ENCODE measurements at places on chromosomes 7 and 10.

- no peak for DNase-seq
These were observed 427.0 kb upstream of the VSTM2A start for GRCh38 chr7:54115028-54115763.

DNA sequence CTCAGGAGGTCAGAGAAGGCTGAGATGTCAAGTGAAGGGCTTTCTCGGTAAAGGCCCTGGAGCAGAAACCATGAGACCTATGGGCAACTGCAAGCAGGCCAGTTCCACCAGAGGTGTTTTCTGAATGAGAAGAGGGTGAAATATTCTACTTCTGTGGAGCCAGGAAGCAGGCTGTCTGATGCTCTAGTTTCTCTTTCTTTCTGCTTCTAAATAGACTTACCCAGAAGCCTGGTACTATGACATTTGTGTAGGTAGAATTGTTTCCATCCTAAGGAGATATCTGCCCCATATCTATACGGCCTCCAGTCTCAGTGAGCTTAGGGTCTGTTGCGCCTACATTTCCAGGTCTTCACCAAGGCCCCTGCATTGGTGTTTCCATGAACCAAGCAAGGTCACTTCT, 73.4 kb upstream of the CC2D2B start:
- no peak for DNase-seq

DNA sequence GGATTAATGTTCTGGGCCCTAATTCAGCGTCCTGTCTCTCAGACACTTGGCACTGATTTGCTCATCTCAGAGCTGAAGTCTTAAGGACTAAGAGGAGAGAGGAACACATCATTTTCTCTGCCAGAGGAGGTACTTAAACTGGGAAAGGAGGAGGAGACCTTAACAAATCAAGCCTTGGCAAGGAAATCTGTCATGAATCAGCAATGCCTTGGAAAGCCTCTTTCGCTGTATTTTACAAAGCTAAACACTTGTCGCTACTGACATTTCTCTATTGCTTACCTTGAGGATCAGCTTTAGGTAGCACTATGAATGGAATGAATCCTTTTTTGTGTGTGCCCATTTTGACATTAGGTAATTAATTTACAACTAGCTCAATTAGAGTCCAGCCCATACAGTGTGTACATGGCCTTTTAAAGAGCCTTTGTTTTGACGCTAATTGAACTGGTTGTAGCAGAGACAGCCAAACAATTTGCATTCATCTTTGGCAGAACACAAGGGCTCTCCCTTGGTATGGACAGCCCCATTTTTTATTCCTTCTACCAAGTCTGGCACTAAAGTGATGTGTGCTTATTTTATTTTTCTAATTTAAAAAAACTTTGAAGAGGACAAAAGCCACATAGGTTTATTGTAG, 37.4 kb downstream of the AUTS2 start:
- no peak for DNase-seq

- DNase-seq, result no peak
These were observed 8.1 kb downstream of the SDK1 start for GRCh38 chr7:3309140-3309539.

GRCh38 chr10:130179640-130180039, 43.4 kb downstream of the GLRX3 start:
- DNase-seq, result peak; percentile 40

DNA sequence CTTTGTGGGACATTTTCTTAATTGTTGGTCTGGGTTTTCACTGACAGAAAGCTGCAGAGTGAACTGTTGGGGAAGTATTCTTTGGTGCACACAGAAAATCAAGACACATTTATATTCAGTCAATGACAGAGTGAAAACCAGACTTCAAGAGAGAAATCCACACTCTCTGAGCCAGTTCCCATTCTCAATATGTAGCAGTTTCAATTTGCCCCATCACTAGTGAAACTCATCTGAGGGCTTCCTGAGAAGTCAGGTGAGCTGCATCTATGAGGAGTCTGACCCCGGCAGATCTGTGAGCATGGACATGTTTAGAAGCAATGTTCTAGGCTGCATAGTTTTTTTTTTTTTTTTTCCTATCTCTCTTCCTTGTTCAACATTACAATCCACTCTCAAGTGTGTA, 163.7 kb upstream of the AHR start:
- no peak for DNase-seq

GRCh38 chr10:103474077-103474476, 5.0 kb downstream of the CALHM3 start:
- DNase-seq, result no peak

DNA sequence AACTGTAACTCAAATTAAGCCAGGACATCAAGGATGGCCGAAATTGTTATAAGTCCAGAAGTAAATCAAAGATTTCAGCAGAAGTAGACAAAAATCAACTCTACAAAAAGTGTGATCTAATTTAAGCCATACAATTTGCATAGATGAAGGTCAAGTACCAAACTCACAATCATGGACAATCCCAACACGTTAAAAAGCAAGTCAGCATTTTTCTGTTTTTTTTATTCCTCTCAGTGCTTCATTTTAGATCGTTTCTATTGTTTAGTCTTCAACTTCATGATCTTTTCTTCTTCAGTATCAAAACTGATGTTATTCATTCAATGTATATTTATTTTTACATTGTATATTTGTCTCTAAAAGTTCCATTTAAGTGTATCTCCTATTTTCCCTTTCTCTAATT, 674.3 kb upstream of the PHF14 start:
- DNase-seq, result no peak

GRCh38 chr7:97024209-97025129, at the start of gene DLX5:
Gene DLX5, minus strand, starts transcription at chr7:97024831. Its CDS starts 208 bp downstream, at chr7:97024623.
- no peak for DNase-seq

DNA sequence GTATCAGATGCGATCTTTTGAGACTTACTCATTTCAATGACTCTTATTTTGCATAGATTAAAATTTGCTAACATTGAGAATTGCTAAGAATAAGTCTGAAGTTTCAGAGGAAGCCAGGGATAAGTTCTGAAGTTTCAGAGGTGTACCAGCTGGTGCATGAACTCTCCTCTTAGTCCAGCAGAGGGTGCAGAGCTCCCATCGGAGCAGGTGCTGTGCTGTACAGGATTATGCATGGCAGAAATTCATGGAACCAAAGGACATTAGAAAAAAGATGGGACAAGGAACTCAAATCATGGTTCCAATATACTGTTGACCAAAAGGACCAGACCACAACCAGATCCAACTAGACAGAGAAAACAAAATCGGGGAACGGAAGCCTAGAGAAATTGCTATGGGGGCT, 41.9 kb downstream of the MGAM2 start:
- DNase-seq, result no peak

DNA sequence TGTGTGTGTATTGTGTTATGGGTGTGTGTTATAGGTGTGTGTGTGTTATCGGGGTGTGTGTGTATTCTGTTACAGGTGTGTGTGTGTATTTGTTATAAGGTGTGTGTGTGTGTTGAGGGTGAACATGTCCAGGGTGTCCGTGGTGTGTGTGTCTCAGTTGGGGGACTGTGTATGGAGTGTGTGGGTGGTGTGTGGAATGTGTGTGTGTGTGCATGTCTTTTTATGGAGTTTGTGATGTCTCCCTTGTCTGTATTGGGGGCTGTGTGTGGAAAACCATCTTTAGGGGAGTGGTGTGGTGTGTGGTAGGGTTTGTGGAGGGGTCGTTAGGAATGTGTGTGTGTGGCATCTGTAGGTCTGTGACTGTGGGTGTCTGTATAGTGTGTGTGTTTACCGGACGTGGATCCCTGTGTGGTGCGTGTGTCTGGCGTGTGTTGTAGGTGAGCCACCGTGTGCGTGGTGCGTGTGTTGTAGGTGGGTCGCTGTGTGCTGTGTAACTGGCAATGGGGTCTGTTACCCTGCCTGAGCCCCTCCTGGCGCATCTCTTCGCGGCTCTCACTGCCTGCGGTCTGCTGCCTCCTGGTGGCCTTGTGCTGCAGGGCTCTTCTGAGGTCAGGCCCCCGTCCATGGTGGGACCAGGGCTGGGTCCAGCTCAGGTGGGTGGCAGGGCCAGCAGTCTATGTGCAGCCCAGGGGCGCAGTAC, 61.7 kb downstream of the PALD1 start:
- no peak for DNase-seq

- DNase-seq, result peak; percentile 37
These were observed at the start of gene ST8SIA6 for GRCh38 chr10:17454161-17455014. Gene ST8SIA6, minus strand, starts transcription at chr10:17454595. Its CDS starts 340 bp downstream, at chr10:17454255.

- DNase-seq, result no peak
These were observed 43.9 kb upstream of the EEPD1 start for GRCh38 chr7:36109013-36109627.

DNA sequence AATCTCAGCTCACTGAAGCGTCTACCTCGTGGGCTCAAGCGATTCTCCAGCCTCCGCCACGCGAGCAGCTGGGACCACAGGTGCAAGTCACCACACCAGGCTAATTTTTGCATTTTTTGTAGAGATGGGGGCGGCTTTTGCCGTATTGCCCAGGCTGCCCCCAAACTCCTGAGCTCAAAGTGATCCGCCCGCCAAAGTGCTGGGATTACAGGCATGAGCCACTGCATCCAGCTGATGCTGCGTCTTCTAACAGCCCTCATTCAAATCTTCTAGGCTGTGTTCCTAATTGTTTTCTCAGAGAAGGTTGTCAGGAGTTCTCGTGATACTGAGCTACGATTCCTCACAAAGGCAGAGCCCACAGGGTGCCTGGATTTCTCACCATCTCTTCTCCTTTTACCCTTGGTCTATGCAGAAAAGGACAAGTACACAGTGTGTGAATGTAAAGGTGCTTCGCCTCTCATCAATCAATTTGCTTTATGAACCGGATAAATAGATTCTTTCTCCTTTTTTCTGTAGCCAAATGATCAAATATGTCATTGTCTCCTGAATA, 247.3 kb upstream of the PTN start:
- no peak for DNase-seq

DNA sequence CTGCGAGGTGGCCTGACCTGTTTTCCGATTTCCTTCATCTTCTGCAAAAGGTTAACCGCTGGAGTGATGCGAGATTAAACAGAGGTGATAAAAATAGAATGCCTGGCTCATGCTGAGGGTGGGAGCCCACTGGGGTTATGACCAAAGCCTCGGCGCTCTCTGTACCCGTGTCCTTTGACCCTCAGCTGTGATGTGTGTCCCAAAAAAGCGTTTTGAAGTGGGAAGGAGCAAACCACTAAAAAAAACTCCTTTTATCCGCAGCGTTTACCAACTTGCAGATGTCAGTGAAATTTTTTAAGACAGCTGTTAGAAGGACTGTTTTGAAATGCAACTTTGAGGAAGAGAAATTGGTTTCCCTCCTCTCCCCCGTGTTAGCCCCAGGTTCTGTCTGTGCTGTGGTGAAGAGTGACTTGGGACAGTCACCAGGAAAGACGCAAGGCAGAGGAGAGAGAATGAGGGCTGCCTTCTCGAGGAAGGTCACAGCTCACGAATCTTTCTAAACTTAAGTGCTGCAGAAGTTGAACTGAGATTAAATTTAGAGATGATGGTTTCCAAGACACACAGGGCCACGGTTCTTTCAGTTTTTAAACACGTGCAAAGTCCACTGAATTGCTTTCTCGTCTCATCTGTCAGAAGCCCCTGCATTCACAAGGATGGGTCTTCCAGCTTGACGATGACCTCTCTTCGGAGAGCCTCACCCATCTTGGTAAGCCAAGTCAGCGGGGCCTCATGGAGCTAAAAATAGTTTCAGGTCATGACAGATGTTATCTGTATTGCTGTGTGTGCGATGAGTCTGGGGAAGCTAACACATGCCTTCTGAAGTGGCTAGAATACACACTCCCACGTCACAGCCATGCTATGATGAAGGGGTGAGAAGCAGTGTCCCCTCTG, 27.6 kb downstream of the AMZ1 start:
- DNase-seq, result no peak

GRCh38 chr7:25093268-25093826, 31.7 kb downstream of the CYCS start:
- DNase-seq, result peak; percentile 67

- DNase-seq, result no peak
These were observed 35.0 kb downstream of the ITGA8 start for GRCh38 chr10:15684768-15685167.

DNA sequence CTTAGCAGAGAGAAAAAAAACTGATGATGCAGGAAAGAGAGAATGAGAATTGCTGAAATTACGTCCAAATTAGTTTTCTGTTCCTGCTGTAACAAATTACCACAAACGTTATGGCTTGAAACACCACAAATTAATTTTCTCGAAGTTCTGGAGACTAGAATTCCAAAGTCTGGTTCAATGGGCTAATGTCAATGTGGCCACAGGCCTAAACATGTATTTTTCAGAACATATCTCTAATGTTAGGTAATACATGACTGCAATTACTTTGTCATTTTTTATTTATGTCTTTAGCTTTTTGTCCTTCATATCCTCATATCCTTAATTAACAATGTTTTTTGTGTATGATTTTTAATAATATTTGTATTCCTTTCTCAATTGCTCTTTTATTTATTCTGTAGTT, 3.0 kb upstream of the AKR1C3 start:
- no peak for DNase-seq

- DNase-seq, result no peak
These were observed 8.7 kb downstream of the ESYT2 start for GRCh38 chr7:158820656-158821055.

- DNase-seq, result no peak
These were observed 29.8 kb downstream of the COL28A1 start for GRCh38 chr7:7505915-7506314.

DNA sequence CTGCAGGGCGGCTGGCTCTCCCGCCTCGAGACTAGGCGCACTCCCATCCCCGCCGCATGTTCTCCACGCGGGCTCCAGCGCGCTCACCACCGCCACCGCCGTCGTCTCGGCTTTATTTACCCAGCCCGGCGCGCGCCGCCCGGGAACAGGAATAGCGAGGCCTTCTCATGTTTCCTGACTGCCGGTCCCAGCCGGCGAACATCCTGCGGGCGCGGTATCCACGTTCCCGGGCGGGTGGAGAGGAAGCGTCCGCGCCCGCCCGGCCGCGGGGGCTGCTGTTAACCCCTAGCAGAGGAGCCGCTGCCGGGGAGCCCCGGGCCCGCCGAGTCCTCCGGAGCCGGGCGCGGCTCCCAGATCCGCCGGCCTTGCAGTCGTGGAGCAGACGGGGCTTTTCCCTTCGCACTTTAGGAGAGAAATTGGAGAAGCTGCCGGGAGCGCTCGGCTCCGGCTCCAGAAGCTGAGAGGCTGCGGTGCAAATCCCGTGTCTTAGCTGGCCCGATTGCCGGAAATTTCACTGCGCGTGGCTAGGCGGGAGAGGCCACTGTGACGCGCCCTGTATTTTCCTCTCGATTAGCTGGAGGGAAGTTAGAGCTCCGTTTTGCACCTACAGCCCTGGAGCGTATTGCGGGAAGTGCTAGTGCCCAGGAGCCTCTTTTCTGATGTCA, at the start of gene MKX:
Gene MKX (minus strand): TSS at position 88 of the 665 bp plus-strand sequence. CDS start 2,404 bp downstream, outside the sequence.
- DNase-seq, result no peak

DNA sequence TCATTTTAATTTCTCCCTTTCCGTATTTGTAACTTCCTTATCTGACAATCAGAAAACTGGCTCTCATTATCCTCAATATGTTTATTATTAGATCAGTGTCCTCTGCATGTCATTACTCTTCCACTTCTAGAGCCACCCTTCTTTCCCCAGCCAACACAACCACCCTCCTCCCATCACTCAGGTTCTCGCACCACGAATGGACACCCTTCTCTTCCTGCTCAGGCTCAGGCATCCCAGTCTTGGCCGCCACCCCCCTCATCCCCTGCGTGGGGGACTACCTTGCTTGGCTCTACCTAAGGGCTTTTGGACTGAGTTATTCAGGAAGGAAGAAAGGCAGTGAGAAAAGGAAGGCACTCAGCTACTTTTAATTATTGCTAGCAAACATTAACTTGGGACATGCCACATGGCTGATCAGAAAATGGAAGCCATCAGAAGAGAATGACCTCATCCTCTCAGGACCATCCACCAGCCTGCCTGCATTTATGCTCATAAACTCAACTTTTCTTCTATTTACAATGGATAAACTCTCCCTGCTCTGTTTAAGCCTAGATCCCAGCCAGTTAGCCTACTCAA, 199.9 kb upstream of the PLXNA4 start:
- no peak for DNase-seq
